ENCODE measurements at places on chromosomes 12 and 14.

DNA sequence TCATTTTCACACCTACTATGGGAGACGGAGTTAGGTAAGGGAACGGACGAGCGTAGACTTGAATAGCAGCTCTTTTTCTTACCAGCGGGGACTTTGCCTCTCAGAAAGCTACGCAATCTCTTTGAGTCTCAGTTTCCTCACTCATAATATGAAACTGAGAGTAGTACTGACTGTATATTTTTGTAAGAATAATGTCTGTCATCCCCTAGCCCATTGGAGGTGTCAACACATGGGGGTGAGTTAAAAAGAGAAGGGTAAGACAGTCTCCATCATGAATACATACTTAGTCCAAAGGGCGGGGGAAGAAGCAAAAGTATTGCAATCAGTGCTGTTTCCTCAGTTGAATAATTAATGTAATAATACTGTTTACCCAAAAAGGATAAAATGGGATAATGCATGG lies 592.2 kb downstream of the NRXN3 start:
- no peak for DNase-seq

- DNase-seq, result peak; percentile 49
Measured at GRCh38 chr14:57390806-57391516, 575 bp downstream of the NAA30 start.

- DNase-seq, result peak; percentile 51
Measured at GRCh38 chr12:14964406-14964805, 3.0 kb upstream of the ARHGDIB start.

- DNase-seq, result peak; percentile 76
Measured at GRCh38 chr14:103657471-103657870, 28.5 kb downstream of the KLC1 start.

DNA sequence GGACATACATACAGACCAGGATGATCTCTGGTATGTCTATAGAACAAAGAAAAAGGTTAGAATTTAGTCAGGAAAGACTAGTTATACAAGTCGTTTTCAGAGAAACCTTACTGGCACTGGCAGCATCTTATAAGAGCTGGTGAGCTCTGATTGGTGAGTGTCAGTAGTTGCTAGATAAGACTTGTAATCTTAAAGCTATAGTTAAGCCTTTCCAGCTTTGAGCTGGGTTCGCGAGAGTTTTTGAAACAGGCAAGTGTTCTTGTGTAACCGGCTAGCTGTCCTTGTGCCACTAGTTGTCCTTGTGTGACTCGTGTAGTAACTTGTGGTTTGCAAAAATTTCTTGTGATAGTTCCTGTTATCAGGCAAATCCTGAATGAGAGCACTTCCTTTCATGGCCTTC lies 740.9 kb downstream of the GALC start:
- no peak for DNase-seq

DNA sequence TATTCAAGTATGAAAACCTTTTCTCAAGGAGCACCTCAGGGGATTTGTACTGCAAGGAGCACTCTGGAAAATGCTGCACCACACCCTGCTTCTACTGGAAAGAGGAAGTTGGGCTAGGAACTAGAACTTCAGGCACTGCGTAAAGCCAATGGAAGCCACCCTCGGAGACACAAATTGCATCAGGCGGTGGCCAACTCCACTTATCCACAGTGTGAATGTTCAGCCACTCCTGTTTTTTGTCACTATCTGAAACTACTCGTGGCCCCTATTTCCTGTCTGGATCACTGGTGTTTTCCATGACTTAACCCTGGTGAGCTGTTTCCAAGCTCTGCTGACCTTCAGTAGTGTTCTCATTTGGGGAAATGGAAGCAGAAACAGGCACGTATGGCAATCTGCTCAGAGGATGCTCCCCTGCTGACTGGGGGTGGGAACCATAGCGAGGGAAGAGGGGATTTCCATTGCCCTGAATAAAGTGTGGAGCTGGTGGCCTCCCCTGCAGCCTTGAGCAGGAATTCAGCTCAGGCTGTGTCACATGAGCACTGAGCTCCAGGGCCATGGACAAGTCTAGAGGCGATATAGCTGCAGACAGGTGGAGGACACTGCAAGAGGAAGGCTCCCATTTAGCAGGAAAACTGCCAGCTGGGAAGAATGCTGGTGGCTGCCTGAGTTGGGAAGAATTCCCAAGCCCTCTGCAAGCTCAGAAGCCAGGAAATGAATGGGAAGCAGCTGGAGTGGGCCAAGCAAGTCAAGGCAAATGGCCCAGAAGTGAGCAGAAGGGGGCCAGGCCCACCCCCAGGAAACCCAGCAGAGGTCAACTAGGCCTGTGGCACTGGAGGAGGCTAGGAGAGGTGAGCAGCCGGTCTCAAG lies 50.5 kb upstream of the RAP1B start:
- peak; percentile 93 for DNase-seq

DNA sequence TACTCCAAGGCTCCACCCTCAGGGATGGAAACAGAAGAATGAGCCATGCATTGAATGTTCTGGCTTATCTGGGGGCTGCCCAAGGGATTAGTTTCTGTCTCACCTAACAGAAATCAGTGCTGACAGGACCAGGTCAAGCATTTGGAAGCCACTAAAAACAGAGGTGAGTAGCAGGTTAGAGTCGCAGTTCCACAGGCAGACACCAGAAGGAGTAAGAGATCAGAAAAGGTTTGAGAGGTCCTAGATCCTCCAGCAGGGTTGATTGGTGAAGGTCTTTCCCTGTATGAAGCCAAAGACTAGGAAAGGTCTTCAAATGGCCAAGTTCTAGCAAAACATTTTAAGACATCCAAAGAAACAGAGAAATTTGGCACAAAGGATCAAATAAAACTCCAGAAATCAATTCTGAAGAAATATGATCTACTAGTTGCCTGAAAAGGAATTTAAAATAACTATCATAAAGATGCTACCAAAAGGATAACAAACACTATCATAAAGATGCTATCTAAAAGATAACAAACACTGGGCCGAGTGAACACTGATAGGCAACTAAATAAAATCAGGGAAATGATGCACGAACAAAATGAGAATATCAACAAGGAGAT lies 19.5 kb upstream of the TTC9 start:
- DNase-seq, result peak; percentile 54

- no peak for DNase-seq
Measured at GRCh38 chr14:30195941-30196340, 268.3 kb upstream of the PRKD1 start.

DNA sequence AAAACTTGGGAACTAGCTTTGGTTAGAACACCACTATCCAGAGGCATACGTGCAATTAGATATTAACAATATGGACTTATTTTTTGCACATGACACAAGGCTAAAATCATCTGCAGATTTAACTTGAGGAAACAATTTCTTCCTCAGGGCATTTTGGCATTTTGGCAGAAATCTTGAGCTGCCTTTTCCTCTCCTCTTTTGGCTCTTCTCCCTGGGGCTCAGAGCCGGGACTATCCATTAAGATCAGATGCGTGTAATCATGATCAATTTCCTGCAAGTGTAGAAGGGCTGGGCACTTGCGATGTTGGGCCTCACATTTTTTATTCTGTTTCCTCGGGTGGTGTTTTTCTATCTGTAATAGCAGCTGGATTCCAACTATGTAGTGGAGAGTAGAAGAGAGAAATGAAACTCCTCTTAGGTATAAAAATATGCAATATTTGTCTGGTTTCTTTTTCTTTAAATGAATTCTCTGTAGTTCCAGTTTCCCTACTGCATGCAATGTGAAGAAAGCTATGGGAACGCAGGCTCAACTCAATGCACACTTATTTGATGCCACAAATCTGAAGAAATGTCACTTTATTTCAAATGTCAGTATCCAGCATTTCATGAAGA lies 1010.8 kb downstream of the FLRT2 start:
- DNase-seq, result no peak

- DNase-seq, result peak; percentile 88
Measured at GRCh38 chr12:22100958-22101748, 55.1 kb downstream of the CMAS start.

Measured in suppressor macrophage treated with lipopolysaccharide for 1 hour (primary cell).